ENCODE measurements at places on chromosomes 1 and 21.
A peak's percentile ranks its signal among the peaks of the same experiment; 100 is the strongest.

DNA sequence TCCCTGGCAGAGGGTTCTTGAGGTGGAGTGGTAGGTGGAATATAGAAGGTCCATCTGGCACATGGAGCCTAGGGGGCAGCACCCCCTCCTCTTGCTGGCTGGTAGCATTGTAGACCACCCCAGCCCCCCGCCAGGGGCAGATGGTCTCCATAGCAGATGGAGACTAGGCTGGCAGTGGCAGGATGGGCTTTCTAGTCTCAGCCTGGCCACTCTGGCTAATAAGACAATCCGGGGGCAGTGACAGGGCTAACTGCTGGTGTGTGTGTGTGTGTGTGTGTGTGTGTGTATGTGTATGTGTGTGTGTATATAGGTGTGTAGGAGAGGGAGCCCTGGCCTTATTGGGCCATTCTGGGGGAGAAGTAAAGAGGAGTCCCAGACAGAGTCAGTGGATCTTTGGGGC, 16.1 kb downstream of the UTP11 start:
- peak; percentile 63 for DNase-seq

GRCh38 chr1:220655509-220655908, 34.7 kb upstream of the C1orf115 start:
- DNase-seq = peak; percentile 54

DNA sequence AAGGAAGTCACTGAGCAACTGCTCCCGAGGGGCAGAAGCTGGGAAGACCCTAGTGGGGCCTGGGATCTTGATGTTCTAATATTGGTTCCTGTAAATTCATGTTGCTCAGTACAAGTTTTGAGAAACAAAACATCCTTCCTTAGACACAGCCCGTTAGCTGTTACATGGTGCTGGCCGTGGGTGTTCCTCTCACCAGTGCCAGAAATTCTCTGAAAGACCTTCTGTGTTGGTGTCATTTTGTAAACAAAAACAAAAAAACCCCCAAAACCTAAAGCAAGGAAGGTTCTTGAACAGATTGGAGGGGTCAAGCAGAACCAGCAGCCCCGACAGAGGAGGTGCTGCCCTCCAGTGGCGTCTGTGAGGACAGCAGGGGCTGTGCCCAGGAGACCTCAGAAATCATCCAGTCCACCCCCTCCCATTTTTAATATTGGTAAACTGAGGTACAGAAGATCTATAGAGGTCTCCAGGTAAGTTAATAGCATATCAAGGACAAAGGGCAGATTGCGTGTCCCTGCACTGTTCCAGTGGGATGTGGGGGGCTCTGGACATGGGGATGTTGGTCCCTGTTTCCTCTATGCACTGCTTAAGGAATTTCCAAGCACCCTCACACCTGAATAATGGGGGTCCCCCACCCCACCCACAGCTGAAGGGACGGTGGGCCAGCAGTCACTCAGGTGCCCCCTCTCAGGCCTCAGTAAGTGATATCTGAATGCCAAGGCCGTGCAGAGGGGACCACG, 38.2 kb downstream of the SLC2A7 start:
- peak; percentile 30 for DNase-seq

DNA sequence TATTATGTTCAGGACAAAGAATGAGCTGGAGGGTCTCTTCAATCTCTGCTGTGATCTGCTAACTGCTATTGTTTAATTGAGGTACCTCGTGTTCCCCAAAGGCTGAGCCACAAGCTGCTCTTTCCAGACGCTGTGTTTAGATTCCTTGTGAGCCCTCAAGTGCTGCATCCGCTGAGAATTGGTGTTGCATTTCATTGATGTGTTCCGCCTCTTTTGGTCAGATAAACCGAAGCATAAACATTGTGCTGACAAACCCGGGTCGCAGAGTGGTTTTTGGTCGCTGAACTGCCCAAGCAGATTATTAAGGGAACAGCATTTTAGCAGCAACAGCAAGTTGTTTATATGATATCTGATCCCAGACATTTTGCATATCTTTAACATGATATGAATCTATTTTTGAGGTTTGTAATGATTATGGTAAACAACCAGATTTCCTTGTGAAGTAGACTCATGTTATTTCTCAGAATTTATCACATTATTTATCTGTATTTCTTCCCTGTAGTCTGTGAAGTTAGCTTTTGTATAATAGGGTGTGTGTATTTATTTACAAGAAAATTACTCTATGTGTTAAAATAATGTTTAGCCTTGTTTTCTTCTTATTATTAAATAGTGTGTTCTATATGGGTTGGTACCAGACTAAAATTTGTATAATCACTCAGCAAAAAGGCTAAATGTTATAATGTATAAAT, 217.2 kb upstream of the C1orf105 start:
- DNase-seq = peak; percentile 43

DNA sequence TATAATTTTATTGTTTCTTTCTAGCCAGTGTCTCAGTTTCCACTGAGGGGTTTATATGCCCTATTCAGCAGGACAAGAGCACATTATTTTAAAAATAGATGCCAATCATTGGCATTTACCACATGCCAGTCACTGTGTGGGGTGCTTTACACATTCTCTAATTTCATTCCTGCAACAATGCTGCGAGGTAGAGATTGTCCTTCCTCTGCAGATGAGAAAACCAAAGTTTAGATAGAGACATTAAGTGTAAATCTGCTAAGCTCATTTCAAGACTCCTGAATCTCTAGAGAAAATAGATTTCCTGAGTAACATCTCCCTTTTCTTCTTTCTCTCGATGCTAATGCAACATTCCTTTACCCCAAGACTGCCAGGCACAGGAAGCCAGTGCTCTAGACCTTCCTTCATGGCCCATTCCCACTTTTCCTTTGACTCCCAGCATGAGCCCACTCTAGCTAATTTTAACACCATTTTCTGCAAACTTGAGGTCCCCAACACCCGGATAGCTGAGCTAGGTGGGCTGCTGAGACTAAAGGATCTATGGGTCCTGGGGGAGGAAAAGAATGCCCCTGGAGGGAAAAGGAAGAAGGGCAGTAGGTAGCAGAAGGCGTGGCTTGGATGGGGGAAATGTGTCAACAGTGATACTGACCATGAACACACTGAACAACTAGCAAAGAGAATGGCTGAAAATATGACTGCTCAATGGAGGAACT, 50.0 kb downstream of the SH3GLB1 start:
- no peak for DNase-seq

DNA sequence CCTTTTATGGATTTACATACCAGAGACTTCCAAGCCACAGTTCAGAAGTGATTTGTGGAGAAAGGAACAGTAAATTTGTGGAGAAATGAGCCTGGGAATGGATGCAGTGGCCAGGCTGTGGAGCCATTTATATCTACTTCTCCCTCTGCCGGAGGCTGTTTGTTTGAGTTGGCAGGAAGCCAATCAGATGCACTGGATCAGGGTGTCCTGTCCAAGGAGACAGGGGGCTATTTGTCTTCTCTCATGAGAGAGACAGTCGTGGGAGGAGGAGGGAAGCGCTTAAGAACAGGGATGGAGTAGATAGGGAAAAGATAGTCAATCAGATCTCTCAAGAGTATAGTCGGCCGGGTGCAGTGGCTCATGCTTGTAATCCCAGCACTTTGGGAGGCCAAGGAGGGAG, 2.8 kb upstream of the HAPLN2 start:
- DNase-seq = no peak

DNA sequence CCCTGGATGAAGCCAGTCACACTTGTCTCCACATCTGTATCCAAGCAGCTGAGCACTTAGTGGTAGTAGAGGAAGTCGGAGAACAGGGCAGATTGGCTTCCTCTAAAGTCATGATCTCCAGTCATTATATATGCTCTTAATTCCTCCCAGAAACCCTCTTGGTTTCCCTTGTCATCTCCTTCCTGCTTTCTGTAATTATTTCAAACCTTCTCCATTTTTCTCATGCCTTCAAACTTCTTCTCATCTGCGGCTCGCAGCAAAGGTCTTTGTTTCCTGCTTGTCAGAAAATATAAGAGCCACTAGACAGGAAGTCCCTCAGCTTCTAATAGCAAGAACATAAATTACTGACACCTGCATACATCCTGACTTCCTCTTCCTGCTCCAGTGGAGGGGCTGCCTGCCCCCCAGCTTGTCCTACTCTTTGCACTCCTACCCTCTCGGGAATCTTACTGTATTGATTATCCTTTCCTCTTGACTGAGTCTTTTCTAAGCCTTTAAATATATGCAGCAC, 124.6 kb upstream of the NGF start:
- DNase-seq = no peak

DNA sequence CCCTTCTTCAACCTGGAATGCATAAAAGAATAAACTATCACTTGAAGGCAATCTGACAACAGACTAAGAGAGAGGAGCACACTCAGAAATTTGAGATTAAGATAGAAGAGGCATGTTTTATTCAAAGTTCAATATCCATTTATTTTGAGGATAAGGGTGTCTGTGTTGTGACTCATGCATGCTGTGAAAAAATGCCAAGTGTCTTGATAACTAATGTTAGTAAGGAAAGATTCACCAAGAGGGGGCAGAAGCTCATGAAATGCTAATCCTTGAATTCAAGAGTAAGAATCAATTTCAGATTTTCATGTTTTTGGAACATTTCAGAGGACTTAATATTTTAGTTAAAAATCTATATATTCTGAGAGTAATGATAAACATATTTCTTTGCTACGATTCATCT, 94.0 kb downstream of the IFI44 start:
- DNase-seq = no peak

GRCh38 chr1:11013160-11013531, 692 bp downstream of the TARDBP start:
- no peak for DNase-seq

DNA sequence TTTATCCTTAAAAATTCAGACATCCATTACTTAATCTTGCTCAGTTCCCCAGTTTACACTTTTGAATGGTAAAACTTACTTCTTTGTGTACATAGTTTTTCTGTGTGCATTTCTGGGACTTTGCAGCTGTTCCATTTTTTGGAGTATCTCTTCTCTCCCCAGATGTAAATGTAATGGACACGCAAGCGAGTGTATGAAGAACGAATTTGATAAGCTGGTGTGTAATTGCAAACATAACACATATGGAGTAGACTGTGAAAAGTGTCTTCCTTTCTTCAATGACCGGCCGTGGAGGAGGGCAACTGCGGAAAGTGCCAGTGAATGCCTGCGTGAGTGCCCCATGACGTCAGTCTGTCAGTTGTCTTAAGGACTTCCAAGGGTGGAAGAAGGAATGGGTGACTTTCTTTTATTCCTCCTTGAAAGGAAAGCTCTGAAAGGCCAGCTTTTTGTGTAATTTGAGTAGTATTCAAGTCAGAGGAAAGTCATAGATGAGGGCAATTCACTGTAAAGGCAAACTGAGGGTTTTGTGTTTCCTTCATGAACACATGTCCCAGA, 75.7 kb upstream of the LAMC2 start:
- DNase-seq = peak; percentile 4

DNA sequence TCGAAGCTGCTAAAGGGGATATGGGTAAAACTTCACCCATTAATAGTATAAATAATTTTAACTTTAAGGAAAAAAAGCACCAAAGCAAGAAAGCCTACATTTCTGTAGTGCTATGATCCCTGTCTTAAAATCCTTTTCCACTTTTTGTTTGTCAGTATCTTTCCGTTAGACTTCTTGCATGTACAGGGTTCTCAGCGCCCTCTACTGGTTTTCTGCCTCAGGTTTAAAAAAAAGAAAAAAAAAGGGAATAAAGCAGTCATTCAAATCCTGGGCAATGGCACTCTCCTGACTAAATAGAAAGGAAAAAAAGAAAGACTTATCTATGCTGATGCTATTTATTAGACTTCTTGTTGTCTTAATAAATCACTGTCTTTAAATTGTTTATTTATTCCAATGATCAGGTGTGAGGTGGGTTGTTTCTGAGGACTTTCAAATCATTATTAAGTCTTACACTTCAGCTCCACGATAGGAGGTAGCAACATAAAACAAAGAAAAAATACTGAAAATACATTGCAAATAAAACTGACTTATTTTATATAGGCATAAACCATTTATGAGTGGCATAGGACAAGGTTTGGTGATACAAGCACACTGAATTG, 475.4 kb upstream of the NR5A2 start:
- DNase-seq = peak; percentile 64

GRCh38 chr1:23736437-23737134, 6.7 kb upstream of the ELOA start:
- DNase-seq = no peak

GRCh38 chr1:193542690-193543089, 356.3 kb upstream of the B3GALT2 start:
- no peak for DNase-seq

GRCh38 chr1:163271535-163271934, 50.2 kb upstream of the NUF2 start:
- no peak for DNase-seq

DNA sequence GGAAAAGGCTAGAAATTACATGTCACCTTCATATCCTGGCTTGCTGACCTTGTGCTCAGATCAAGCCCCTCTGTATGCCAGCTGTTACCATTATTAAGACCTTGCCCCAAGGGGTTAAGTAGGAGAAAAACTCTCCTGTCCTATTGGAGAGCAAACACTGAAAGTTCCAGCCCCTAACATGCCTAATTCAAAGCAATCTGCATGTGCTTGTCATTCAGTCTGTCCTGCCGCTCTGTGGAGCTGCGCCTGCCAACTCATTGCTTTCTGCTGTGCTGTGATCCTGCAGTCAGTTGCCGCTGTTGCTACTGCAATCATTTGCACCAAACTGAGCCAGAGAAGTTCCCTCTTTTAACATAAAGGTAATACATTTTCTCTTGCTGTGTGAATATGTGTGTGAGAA, 113.4 kb downstream of the DISP1 start:
- DNase-seq = peak; percentile 89

DNA sequence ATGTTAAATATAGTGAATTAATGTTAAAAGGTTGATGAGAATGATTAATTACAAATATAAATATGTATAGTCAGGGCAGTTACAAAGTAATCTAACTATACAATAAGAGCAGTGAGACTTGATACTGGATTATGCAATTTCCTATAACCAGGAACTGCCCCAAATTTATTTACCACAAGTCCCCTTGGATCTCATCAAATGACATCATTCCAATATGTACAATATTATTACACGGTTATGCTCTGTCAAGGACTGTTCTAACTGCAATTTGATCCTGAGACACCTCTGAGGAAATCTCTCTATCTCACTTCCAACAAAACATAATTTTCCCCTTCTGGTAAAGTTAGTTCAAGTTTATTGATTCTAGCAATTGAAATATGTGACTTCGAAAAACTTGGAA, 917.6 kb downstream of the NCAM2 start:
- DNase-seq = no peak

GRCh38 chr1:71650119-71650518, 569.3 kb upstream of the ZRANB2 start:
- peak; percentile 14 for DNase-seq

DNA sequence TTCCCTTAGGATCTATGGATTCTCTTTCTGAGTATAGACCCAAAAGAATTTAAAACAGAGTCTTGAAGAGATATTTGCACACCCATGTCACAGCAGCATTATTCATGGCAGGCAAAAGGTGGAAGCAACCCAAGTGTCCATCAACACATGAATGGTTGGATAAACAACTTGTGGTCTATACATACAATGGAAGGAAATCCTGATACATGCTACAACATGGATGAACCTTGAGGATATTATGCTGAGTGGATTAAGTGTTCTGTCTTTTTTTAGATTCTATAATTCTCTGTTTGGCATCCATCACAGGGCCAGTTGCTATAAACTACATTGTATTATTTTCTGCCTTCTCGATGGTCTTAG, 39.8 kb downstream of the PTPN14 start:
- DNase-seq = no peak
